ENCODE measurements at places on chromosomes 7 and 10.
A peak's percentile ranks its signal among the peaks of the same experiment; 100 is the strongest.

DNA sequence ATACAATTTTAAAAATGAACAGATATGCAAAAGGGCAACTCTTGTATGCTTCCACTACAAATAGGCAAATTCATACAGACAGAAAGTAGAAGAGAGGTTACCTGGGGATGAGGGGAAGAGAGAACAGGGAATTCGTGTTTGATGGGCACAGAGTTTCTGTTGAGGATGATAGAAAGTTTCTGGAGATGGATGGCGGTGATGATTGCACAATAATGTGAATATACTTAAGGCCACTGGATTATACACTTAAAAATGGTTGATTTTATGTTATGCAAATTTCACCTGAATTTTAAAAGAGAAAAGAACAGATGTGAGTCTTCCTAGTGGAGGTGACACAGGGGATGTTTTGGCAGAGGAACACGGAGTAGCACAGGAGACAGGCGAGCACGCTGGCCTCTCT, 89.3 kb downstream of the TEX36 start:
- DNase-seq = no peak

GRCh38 chr7:136389933-136390332, 412.8 kb upstream of the MTPN start:
- no peak for DNase-seq

- DNase-seq = no peak
Observed at GRCh38 chr10:118107040-118107439, 60.3 kb upstream of the RAB11FIP2 start.

- no peak for DNase-seq
Observed at GRCh38 chr7:90201500-90202195, 9.9 kb upstream of the STEAP2 start.

DNA sequence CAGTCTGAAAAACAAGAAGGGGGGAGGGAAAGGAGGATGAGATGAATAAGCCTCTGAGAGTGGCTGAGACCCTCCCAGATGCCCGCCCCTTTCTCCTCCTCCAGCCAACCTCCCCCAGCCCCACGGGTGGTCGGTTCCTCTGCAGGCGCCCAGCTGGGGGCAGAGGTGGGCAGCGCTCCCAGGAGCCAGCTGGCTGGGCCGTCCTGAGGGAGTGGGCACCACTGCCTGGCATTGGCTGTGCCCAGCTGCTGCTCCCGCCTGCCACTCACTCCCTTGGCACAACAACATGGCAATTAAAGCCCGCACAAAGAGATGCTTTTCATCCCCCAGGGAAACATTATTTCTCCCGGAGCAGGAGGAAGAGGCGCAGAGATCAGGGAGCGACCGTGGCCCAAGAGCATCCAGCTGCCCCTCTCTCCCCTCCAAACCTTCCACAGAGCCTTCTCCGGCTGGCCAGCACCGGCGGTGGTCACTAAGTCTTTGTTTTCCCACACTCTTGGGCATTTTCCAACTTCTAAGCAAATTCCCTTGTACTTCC, 107.2 kb downstream of the SPDYE5 start:
- DNase-seq = no peak

GRCh38 chr7:150403376-150404171, 24.4 kb downstream of the ZNF775 start:
- no peak for DNase-seq

DNA sequence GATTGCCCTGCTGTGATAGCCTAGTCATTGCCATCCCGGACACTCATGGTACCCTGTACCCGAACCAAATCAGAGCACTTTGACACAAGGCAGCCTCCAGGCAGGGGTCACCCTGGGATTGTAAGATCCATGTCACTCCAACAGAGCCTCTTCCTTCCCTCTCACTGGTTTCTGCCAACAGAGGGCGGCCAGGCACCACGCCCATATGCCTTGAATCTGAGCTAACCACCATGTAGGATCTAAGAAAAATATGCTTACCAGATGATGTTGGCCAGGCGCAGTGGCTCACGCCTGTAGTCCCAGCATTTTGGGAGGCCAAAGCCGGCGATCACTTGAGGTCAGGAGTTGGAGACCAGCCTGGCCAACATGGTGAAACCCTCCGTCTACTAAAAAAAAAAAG, 389.2 kb upstream of the KLF6 start:
- DNase-seq = no peak

DNA sequence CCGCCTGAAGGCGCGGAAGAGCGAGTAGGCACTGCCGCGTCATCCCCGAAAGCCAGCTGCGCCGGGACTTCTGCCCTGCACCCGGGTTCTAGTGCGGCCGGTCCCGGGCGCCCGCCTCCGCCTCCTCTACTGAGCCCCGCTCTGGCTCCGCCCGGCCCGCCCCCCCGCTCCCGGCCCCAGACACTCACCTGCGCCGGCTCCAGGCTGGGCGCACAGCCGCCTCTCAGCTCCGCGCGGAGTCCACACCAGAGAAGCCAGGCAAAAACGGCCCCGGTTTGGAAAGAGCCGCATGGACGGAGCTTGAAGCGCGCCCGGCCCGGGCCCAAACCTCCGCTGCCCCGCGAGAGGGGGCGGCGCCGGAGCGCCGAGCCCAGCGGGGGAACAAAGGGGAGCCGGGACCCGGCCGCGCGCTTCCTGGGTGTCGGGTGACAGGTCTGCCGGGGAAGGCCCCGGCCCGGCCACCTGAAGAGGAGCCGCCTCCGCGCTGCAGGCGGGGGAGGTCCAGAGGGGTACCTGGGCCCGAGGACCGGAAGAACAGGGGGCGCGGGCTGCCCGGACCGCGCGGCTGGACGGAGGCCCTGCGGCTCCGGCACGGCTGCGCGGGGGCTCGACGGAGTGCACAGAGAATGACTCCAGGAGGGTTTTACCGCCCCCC, 168.2 kb downstream of the NRF1 start:
- DNase-seq = no peak

GRCh38 chr10:70053218-70053840, 683 bp downstream of the MACROH2A2 start:
- DNase-seq = no peak

DNA sequence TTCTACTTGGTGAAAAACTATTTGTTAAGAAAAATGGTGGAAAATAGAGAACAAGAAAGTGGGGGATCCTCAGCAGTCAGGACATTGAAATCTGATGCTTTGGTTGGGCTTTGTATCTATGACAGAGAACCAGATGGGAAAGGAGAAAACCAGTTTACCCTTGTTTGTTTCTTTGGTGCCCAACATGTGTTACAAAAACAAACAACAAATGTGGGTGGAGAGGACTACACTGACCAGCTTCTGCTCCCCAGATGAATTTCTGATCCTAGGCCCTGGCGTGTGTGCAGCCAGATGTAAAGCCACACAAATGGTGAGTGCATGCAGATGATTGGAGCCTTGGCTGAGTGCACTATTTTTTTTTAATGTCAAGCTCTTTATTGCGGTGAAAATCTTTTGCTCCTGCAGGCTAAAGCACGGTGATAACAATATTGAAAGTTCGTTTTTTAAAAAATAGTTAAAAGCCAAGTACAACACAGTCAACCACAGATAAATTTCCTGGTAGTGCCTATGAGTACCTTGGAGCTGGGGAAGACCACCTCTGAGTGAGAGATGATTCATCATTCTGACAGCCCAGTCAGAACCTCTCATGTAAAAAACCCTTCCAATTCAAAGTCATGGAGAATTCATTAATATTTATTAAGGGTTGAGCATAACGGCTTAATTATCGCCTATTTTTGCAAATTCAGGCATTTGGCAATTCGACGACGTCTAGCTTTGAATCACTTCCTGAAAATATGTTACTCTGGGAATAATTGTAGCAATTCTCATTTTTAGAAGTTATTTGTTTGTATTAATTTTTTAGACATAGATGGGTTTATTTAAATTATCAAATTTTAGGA, 163.7 kb downstream of the AGMO start:
- DNase-seq = no peak

GRCh38 chr10:114288424-114289095, 49.5 kb downstream of the VWA2 start:
- DNase-seq = no peak

- no peak for DNase-seq
Observed at GRCh38 chr10:114031073-114031972, 12.3 kb upstream of the ADRB1 start.

GRCh38 chr10:2679646-2680045, 387.7 kb upstream of the PFKP start:
- no peak for DNase-seq

DNA sequence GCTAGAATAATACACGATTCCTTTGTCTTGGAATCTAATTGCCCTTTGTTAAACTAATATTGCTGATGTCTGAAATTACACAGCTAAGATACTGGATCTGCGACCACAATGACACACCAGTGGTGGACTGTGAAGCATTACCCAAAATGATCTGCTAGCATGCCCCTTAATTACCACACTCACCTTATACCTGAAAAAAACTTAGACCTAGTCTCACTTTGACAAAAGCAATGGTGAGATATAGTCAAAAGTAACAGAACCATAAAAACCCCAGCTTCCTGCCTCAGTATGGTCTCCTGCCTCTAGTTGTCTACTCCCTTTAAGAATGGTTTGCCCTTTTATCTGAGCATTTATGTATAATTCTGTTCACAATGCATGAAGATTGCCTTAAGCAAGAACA, 20.8 kb upstream of the ERVW-1 start:
- DNase-seq = no peak

GRCh38 chr10:93067443-93068365, 6.0 kb upstream of the CYP26A1 start:
- no peak for DNase-seq

GRCh38 chr10:128296253-128297007, 170.2 kb upstream of the MKI67 start:
- no peak for DNase-seq

DNA sequence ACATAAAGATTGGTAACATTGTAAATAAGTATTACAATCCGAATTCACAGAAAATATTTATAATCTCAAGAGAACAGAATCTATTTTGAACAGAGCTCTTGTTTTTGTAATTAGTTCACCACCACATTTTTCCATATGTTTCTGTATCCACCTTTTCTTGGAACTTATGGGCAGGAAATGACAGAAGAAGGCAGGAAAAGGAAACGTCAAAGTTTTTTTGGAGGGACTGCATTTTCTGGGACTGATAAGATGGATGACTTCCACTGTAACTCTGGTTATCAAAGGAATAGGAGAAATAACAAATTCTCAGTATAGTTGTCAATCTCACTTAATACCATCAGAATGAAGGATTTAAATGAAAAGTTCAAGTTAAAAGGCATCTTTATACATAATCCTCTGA, 75.1 kb upstream of the SMNDC1 start:
- DNase-seq = no peak

DNA sequence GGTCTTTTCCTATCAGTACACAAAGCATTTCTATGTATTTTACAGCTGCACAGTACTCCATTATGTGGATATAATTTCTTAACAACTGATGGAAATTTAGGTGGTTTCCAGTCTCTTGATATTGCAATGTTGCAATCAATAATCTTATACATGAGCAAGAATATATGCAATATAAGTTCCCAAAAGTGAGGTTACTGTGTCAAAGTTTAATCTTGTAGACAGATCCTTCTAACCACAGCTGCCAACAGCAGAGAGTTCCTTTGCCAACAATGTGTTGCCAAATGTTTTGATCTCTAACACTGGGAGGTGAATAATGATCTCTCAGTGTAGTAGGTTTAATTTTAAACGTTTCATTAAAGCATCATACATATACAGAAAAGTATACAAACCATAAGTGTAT, 54.5 kb downstream of the CUL2 start:
- DNase-seq = no peak

- DNase-seq = peak; percentile 13
Observed at GRCh38 chr7:148700661-148701064, 2.0 kb downstream of the CUL1 start.

- DNase-seq = no peak
Observed at GRCh38 chr7:17227766-17228490, 70.5 kb upstream of the AHR start.

DNA sequence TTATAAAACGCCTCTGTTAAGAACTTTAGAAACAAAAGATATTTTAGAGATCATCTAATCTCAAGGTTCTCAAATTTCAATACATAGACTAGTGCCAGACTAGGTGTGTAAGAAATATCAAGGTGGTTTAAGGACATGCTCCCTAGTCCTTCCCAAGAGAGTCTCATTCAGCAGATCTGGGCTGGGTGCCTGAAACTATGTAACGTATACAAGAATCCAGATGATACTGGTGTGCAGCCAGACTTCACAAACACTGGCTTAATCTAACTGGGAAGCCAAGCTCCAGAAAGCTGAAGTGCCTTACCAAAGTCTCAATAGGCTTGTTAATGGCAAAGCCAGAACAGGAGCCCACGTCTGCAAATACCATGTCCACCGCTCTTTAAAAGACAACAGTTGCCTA, 105.0 kb upstream of the AMPH start:
- DNase-seq = no peak

- DNase-seq = no peak
Observed at GRCh38 chr10:95788830-95789229, 32.9 kb downstream of the ENTPD1 start.

GRCh38 chr10:84706875-84707274, 378.5 kb downstream of the CCSER2 start:
- DNase-seq = no peak

DNA sequence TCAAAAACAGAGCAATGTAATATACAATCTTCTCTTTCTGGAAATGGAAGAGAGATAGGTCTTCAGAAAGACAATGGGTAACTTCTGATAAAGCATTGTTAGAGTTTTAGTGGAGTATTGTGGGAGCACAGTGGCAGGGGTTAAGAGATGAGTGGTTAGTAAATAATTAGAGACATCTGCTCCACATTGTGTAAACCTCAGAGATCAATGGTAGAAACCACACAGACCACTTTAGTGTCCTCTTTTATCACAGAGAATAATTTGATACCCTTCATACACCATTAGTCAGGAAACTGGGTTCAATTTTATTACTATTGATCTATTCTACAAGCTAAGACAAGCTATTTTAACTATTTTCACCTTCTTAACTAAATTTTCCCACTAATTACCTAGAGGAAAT, 35.9 kb upstream of the MAGI2 start:
- DNase-seq = no peak

DNA sequence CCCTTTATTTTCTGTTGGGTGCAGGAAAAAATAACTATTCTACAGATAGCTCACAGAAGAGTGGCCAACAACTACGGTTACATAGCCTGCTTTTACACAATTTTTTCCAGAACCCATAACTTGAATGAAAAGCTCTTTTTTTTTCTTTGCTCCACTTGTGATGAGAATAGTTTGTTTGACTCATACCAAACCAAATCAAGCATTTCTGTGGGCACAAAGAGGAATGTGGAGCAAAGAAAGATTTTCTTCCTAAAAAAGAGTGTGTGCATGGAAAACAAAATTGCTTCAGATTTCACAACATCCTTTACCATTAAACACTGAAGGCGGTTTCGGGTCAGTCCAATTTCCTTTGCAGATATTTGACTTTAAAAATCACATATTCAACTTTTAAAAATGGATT, 54.8 kb upstream of the RAB11FIP2 start:
- no peak for DNase-seq

DNA sequence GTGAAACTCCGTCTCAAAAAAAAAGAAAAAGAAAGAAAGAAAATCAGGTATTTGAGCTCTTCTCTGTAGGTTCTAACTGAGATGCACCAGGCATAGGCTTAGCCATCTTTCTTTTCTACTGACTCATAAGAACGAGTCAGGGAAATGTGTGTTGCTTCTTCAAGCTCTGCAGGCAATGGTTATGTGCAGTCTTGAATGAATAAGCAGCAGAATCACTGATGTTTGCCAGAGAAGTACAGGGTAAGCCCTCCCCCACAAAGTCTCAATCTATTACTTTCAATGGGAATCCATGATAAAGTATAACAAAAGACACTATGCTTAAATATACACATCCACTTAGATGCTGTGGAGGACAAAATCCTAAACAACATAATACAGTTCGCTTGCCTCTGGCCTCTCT, 239.2 kb downstream of the PARD3 start:
- DNase-seq = no peak
